ENCODE measurements at places on chromosomes 4 and X. TPM values are rescaled to one million over a fixed set of nuclear protein-coding genes. Genes with fewer than 3 reads are reported as not detected.

Gene MAGEC3
- total RNA-seq = not detected

GRCh38 chr4:4837316-4837715 lies 22.1 kb upstream of the MSX1 start:
- DNase-seq = no peak

Gene PCSK1N
- 4.6 TPM for total RNA-seq

Gene MAGEA3
- total RNA-seq = not detected

GRCh38 chrX:25527156-25527555 lies 511.4 kb upstream of the ARX start:
- no peak for DNase-seq

DNA sequence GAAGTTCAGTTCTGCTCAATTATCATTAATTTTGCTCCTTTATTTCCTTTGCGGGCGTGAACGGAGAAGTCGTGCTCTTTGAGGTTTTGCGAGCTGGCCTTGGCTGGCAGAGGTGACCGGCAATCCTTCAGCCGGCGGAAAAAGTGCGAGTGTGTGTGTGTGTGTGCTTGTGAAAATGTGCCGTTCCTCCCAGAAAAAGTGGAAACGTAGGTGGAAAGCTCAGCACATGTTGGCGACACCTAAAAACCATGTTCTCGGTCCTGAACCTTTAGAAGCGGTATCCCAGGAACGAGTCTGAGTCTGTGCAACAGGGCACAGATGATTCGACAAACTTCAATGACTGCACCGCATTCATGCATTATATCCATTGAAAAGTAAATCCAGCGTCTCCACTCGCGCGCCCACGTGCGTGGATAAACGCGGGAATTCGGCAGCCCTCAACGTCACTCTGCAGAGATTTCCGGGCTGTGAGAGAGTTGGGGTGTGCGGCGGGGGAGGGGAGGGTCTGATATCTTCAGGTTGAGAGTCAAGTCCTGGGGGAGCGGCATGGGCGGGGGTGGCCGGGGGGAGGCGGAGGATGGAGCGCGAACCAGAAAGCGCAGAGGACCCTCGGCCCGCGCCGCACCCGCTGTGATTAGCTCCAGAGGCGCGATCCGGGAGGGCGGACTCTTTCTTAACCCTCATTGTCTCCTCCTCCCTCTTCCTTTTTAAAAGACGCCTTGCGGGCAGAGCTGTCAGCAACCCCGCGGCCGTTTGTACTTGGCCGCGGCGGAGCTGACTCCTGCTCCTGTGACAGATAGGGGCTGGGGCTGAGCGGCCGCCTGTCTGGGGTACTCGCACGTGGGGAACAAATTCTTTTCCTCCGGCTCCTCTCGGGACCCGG lies at the start of gene SHISA3:
Gene SHISA3, plus strand, starts transcription at position 737 of the 883 bp plus-strand sequence. CDS start 569 bp downstream, outside the sequence.
- DNase-seq = no peak

Gene CLDN34
- not detected for total RNA-seq

GRCh38 chr4:60683357-60683756 lies 516.8 kb upstream of the ADGRL3 start:
- no peak for DNase-seq

Measured in naive thymus-derived CD4-positive, alpha-beta T cell (primary cell).